ENCODE measurements at places on chromosomes 12 and 14.
A peak's percentile ranks its signal among the peaks of the same experiment; 100 is the strongest.

DNA sequence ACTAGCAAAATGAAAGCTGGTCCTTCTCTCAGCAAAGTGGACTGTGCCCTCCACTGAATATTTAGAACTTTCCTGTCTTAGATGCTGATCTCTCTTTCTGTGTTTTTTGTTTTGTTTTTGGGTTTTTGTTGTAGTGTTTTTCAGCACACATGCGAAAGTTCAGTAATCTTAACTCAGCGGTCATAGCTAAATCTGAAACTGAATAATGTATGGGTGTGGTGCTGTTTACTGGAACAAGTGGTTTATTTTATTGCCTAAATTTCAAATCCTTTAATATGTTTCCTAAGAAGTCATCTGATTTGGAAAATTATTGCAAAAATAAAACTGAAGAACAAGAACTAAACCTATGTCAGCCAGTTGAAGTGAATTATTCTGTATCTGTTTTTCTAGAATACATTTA lies 116.0 kb upstream of the LRIG3 start:
- no peak for DNase-seq

GRCh38 chr12:98751580-98752115 lies 106.6 kb downstream of the APAF1 start:
- no peak for DNase-seq

DNA sequence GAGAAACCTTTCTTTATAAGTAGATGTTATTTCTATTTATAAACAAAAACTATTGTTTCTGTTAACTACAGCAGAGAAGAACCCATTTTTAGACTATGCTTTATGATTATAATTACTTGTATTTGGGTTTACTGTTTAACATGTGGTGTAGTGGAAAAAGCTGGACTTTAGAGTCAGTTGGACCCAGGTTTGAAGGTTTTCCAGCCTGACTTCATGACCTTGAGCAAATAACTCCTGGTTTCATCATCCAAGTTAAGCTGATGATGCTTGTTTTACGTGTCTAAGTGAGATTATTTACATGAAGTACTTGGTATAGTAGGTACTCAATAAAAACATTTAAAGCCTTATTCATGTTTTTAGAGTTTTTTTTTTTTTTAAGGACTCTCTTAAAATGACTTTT lies 221.8 kb upstream of the ARHGAP5 start:
- DNase-seq = no peak

DNA sequence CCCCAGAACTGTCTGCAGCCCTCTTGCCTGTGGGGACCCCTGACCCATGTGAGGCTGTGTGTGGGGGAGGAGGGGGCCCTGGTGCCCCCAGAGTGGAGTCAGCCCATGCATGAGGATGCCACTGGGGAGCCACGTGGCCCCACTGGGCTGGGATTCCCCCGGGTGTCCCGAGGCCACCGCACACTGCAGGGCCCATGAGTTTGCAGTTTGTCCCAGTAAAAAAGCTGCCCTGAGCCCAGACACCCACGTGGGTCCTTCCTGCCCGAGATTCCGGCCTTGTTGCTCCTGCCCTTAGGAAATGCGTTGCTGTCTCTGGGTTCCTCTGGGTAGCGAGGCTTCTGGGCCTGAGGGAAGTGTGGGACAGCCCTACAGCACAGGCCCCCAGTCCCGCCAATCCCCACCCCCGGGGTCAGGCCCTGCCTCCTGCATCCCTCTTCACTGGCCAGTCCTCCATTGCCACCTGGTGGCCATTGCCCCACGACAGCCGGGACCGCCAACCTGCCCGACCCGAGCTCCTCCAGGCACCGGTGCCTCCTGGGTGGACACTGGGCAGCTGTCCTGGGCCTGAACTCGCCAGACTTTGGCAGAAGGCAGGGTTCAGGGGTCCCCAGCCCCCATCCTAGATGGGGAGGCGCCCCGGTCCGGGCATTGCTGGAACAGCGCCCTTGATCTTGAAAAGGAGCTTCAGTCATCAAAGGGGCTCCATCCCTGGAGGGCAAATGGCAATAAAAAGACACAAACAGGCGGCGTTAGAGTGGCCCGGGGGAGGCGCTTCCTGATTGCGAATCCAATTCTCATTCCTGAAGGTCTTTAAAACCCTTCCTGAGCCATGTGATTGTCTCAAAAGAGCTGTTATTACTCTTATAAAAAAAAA lies 15.6 kb upstream of the C14orf180 start:
- peak; percentile 44 for DNase-seq

GRCh38 chr12:101759396-101760047 lies 20.3 kb upstream of the SYCP3 start:
- DNase-seq = peak; percentile 42

- peak; percentile 62 for DNase-seq
These were observed 386.9 kb downstream of the ZFP36L1 start for GRCh38 chr14:68405961-68406360.

- DNase-seq = no peak
These were observed 17.8 kb downstream of the SPTB start for GRCh38 chr14:64861916-64862315.

DNA sequence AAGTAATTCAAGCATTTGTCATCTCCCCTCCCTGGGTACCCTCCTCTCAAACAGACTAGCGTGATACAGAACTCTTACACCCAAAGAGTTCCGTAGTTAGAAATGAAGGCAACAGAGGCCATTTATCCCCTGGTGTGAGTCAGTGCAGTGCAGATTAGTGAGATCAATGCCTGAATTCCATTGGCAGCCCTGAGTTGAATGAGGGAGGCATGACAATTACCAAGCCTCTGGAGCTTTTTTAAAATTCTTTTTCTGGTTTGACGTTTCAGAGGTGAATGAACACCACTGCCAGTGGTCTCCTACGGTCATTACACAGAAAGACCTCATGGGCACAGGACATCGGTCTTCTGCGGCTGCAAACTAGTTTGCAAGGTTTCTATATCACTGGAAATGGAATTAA lies 94.4 kb downstream of the PRIMA1 start:
- DNase-seq = no peak

- no peak for DNase-seq
These were observed 7.2 kb upstream of the CALCOCO1 start for GRCh38 chr12:53734425-53734824.

DNA sequence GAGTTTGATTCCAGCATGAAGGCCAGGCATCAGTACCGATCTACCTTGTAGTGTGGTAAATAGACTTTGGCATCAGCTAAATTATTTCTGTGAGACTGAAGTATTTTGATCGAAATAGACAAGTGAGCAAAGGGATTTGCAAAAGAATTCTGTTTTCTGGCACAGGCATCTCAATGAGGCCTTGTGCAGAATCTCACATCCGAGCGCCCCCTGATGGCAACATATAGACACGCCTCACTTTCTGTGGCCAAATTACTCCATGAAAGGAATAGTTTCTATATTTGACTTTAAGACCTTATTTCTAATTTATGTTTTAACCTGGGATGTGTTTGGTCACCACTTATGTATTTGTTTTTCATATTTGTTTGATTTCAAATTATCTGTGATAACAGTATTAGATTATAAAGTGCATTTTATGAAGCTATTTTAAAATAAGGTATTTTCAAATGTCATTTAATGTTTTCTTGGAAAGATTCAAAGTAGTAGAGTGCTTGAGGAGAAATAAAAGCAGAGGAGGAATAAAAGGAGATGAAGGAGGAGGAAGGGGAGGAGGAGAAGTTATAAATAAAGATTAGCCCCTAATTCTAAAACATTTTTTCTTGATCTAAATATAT lies 731.9 kb downstream of the NRXN3 start:
- peak; percentile 43 for DNase-seq

GRCh38 chr12:30019366-30020140 lies 235.8 kb upstream of the TMTC1 start:
- peak; percentile 61 for DNase-seq

GRCh38 chr12:50606675-50607375 lies 102.0 kb downstream of the DIP2B start:
- no peak for DNase-seq

- peak; percentile 1 for DNase-seq
These were observed 7.5 kb downstream of the KLRG1 start for GRCh38 chr12:8996682-8997405.

GRCh38 chr12:3041558-3042164 lies 35.5 kb upstream of the TSPAN9 start:
- peak; percentile 79 for DNase-seq

GRCh38 chr14:86027144-86027543 lies 497.2 kb downstream of the FLRT2 start:
- DNase-seq = no peak

- peak; percentile 3 for DNase-seq
These were observed 12.1 kb upstream of the PRR4 start for GRCh38 chr12:10861366-10861765.

GRCh38 chr12:56687223-56688128 lies 608 bp downstream of the PTGES3 start:
- no peak for DNase-seq

- no peak for DNase-seq
These were observed 583.5 kb upstream of the ATP2B1 start for GRCh38 chr12:90292183-90292582.

DNA sequence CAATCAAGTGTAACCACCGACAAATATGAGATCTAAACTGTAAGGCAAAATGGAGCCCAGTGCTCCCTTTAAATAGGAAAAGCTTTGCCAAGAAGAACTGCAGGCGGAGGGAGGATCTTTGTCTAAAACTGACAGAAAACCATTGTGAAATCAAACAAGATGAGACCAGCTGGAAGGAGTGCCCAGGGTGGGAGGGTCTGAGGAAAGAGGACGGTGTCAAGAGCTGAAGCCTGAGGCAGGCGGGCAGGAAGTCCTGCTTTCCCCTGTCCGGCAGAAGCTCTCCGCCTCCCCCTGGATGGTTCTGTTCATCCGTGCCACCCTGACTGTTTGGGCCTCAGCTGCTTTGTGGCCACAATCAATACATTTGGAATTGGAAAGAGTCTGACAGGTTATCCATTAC lies 37.5 kb downstream of the CDC42BPB start:
- DNase-seq = no peak

- DNase-seq = peak; percentile 67
These were observed 18.4 kb downstream of the OLR1 start for GRCh38 chr12:10153271-10154144.

DNA sequence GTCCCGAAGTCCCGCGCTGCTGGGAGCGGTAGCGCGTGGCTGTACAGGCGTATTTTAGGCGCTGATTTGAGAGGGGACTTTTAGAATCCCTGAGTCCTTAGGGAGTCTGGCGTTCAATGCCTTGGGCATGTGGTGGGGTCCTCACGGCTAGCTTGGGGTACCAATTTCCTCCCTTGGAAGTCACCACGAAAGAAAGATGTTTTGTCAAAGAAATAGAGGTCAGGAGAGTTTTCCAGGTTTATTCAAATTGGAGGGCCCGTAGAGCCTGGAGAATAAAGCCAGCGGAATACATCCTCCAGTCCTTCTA lies 63.9 kb downstream of the KLHL28 start:
- DNase-seq = no peak

- DNase-seq = no peak
These were observed 218 bp downstream of the LYSET start for GRCh38 chr14:93185349-93185720.

DNA sequence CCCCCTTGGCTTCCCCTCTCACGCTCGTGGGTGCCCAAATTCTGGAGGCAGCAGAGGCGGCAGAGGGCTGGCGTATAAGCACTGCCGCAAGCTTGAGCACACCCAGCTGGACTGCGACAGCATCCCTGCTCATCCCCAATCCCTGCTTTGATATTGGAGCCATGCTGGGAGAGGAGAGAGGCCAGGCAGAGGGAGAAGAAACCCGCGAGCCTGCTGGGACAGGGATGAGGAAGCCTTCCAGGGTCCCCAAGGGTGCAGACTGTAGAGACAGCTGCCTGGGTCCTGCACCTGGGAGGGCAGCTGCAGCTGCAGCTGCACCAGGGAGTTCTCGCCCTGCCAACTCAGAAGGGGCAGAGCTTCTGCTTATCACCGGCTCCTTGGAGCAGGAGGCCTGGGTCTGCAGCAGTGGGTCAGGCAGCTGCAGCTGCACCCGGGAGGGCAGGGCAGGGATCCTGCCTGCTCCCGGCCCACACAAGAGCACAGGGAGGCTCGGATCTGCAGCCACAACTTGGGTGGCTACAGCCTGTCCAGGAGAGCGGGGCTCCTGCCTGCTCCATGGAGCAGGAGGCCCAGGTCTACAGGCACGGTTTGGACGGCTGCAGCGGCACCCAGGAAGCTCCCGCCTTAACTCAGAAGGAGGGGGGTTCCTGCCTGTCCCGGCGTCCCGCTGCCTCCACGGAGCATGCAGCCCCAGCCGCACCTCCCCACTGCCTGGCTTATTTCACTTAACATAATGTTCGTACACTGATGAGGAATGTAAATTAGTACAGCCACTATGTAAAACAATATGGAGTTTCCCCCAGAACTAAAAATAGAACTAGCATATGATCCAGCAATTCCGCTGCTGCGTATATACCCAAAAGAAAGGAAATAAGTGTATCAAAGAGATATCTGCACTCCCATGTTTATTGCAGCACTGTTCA lies 60.4 kb upstream of the SGPP1 start:
- DNase-seq = no peak

- DNase-seq = peak; percentile 47
These were observed 47.9 kb upstream of the CERS5 start for GRCh38 chr12:50215033-50215432.

DNA sequence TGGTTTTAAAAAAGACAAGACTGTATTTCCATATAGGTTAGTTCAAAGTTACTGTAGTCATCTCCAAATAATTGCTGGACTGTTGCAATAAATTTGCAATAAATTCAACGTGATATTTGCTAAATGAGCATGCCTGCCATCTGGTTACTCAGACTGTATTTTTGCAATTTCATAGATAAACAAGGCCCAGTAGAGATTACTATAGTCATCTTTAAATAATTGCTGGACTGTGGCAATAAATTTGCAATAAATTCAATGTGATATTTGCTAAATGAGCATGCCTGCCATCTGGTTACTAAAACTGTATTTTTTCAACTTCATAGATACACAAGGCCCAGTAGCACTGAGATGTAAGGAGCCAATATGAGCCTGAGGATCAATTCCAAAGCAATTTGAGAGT lies 5.6 kb downstream of the NTN4 start:
- DNase-seq = no peak

DNA sequence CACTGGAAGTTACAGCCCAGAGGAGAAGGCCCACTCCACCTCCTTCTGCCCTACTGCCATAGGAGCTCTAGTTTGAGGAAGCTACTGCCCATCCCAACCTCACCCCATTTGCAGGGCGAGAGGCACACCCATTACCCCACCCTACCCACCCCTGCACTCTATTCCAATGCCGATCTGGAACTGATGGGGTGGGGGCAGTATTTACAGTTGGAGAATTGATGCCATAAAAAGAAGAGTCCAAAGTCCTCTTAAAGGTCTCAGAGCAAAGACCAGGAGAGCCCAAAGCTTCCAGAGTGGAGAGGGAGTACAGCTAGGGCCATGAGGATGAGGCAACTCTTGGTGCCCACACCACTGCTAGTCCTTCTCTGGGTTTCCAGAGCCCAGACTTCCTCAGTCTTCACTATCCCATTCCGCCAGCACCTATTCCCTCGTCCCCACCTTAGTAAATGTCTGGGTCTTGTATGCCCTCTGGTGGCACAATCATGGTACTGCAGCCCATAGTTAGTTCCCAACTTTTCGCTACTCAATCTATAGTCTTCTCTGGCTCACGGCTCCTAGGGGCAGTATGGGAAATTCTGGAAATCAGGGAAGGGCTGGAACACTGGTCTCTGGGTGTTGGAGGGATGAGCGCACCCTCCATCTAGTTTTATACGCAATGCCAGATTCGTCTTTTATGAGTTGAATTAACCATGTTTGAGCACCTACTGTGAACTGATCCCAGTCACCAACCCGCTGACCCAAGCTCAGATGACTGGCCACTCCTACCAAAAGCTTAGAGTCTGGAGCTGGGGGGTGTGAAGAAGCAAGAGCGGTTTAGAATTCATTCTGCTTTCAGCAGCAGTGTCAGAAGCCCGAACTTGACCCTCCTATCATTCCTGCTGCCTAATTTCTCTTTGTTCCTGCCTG lies 6.9 kb upstream of the ADCY6 start:
- DNase-seq = peak; percentile 83

- no peak for DNase-seq
These were observed 23.4 kb upstream of the SFSWAP start for GRCh38 chr12:131687346-131688125.

GRCh38 chr12:26276709-26277108 lies 81.3 kb downstream of the SSPN start:
- no peak for DNase-seq
